ENCODE measurements at places on chromosomes 2 and 18. TPM values are rescaled to one million over a fixed set of nuclear protein-coding genes. Genes with fewer than 3 reads are reported as not detected.

DNA sequence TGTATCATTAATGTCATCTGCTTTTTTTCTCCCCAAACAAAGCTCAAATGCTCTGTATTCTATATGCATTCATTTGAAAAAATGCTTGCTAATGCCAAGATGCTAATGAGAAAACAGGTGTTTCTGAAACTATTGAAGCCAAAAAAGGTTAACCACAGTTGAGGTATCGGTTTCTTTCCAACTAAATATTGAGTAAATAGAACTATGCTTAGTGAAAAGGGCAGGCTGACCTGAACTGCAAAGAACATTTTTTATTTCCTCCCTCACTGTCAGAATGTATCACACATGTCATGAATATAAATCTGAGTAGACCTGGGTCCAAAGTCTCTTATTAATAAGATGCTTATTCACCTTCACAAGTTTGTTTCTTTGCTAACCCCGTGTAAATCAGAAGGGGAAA, 866.6 kb downstream of the CPS1 start:
- no peaks in the 10 kb centered on the region for H3K27me3 ChIP-seq
- no peak for DNase-seq
- no peak overlapping the region for H3K27ac ChIP-seq
- no peaks in the 10 kb centered on the region for H3K36me3 ChIP-seq
- no peaks in the 10 kb centered on the region for H3K4me1 ChIP-seq

GRCh38 chr2:119864318-119864717, 104.6 kb downstream of the PTPN4 start:
- no peak overlapping the region for H3K27ac ChIP-seq
- H3K27me3 ChIP-seq, result no peaks in the 10 kb centered on the region
- DNase-seq, result no peak
- H3K36me3 ChIP-seq, result no peaks in the 10 kb centered on the region
- peaks cover 20% of the 10 kb centered on the region for H3K4me1 ChIP-seq

DNA sequence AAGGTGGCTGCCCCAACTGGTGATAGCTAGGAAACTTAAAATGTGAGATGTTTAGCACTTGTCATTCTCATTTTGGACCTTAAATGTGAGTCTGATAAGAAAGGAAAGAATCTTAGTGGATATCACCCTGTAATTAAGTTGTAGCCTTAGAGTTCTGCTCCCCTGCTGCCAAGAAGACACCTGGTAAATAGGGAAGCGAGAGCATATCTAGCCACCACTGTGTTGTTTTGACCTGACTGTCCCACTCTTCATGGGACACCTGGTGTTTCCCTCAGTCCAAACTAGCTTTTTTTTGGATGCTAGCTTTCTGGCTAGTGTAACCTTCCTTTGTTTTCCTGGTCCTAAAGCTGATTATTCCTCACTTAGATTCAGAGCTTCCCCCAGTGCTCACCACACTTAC, 357.6 kb downstream of the RAD51AP2 start:
- H3K4me3 ChIP-seq, result no peak overlapping the region
- no peaks in the 10 kb centered on the region for H3K36me3 ChIP-seq
- no peaks in the 10 kb centered on the region for H3K4me1 ChIP-seq
- no peaks in the 10 kb centered on the region for H3K27me3 ChIP-seq

- no peak overlapping the region for H3K27ac ChIP-seq
- H3K36me3 ChIP-seq, result no peaks in the 10 kb centered on the region
- DNase-seq, result no peak
Measured at GRCh38 chr2:106105151-106105922, 88.8 kb downstream of the UXS1 start.

Gene CPO
- total RNA-seq, result 0.24 TPM

DNA sequence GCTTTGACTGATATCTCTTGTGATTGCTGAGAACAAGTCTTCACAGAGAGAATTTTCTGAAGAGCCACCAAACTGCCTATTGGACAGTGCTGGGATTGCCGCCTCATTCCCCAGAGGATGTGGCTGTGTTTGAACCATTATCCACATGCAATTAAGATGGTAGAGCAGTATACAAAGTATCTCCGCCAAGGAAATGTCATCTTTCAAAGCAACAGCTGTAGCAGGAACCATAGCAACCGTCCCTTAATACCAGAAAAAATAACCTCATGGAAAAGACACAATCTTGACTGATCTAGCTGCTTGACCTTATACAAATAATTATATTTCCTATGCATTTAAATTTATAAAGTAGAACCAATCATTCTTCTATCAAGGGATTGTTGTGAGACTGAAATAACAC, 772.6 kb upstream of the FAM98A start:
- no peak overlapping the region for H3K27ac ChIP-seq
- DNase-seq, result no peak
- H3K27me3 ChIP-seq, result no peaks in the 10 kb centered on the region
- no peaks in the 10 kb centered on the region for H3K36me3 ChIP-seq
- no peak overlapping the region for H3K4me3 ChIP-seq

Gene UGT1A8
- not detected for total RNA-seq

DNA sequence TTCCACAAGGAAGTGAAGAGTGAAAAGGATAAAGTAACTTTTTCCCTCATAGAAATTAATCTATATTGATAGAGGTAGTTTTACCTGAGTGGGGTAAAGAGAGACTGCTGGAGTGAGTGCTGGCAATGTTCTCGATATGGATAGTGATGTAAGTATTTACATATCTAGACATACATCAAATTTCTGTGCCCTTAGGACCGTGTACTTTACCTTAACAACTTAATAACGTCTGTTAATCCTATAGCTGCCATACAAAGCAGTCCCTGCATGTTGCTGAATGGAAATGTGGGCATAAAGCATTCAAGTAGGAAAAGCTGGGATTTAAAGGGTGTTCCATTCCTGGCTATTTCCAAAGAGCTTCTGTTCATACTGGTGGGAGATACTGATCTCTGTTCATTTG, 162.4 kb upstream of the NOSTRIN start:
- no peaks in the 10 kb centered on the region for H3K36me3 ChIP-seq
- no peak overlapping the region for H3K27ac ChIP-seq
- peaks cover 33% of the 10 kb centered on the region for H3K4me1 ChIP-seq
- DNase-seq, result no peak
- no peaks in the 10 kb centered on the region for H3K27me3 ChIP-seq

- no peaks in the 10 kb centered on the region for H3K4me1 ChIP-seq
- no peaks in the 10 kb centered on the region for H3K36me3 ChIP-seq
- H3K27ac ChIP-seq, result no peak overlapping the region
- H3K27me3 ChIP-seq, result no peaks in the 10 kb centered on the region
- no peak for DNase-seq
Measured at GRCh38 chr2:238926761-238927611, 79.1 kb downstream of the TWIST2 start.

- no peaks in the 10 kb centered on the region for H3K36me3 ChIP-seq
- H3K27ac ChIP-seq, result no peak overlapping the region
Measured at GRCh38 chr2:235055891-235056516, 104.2 kb downstream of the SH3BP4 start.

Gene PDCL3
- total RNA-seq, result 15.5 TPM

Gene DQX1
- not detected for total RNA-seq

GRCh38 chr2:189854940-189855339, 70.7 kb downstream of the PMS1 start:
- no peaks in the 10 kb centered on the region for H3K27me3 ChIP-seq
- H3K4me1 ChIP-seq, result no peaks in the 10 kb centered on the region
- no peak overlapping the region for H3K4me3 ChIP-seq
- no peak overlapping the region for H3K27ac ChIP-seq

DNA sequence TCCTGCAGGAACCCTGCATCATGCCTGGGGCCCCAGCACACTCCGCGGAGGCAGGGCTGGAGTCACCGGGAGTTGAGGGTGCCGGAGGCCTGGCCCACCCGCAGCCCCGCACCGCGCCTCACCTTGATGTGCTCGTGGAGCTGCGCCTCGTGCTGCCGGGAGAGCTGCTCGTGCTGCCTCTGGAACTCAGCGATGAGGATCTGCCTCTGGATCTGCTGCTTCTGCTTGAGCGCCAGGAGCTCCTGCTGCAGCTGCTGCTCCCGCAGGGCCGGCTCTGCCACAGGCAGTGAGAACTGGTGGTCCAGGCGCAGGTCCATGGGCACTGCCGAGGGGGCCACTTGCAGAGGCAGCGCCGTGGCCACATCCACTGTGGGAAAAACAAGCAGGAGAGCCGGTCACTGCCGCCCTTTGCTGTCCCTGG, 211.1 kb downstream of the HDAC4 start:
- peak; percentile 7 for DNase-seq
- peaks cover 10% of the 10 kb centered on the region for H3K4me1 ChIP-seq
- H3K4me3 ChIP-seq, result no peak overlapping the region

GRCh38 chr2:20182241-20182931, 42.5 kb downstream of the SDC1 start:
- no peaks in the 10 kb centered on the region for H3K27me3 ChIP-seq
- no peaks in the 10 kb centered on the region for H3K36me3 ChIP-seq
- no peak overlapping the region for H3K27ac ChIP-seq

DNA sequence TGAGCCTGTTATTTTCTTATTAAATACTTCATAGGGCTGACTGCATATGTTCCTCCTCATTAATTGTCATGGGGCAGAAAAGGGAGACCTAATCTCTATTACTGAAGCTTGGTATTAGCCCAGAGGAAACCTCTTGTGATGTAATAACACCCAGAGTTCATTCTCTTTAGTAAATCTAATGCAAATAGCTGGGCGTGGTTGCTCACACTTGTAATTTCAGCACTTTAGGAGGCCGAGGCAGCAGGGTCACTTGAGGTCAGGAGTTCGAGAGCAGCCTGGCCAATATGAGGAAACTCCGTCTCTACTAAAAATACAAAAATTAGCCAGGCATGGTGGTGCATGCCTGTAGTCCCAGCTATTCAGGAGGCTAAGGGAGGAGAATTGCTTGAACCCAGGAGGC, 14.7 kb downstream of the DAW1 start:
- H3K4me1 ChIP-seq, result no peaks in the 10 kb centered on the region
- H3K4me3 ChIP-seq, result no peak overlapping the region
- no peaks in the 10 kb centered on the region for H3K36me3 ChIP-seq

- H3K27me3 ChIP-seq, result no peaks in the 10 kb centered on the region
- DNase-seq, result no peak
- no peak overlapping the region for H3K27ac ChIP-seq
- H3K36me3 ChIP-seq, result no peaks in the 10 kb centered on the region
Measured at GRCh38 chr2:17085546-17086202, 420.0 kb upstream of the CYRIA start.

DNA sequence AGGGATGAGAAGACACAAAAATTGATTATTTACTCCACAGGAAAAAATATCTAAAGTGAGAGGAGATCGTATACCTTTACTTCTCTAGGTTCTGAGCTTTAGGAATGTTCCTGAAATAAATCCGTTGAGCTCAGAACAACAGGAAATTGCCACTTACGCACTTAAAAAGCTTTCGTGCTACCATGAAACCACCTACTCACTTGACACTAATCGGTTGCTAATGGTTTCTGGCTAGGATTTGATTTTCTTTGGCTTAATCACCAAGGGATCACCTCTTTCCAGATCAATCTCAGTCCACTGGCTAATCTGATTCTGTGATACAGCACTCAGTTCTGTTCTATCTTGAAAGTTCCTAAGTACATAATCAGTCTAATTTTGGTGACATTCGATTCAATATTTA, 419.6 kb downstream of the DLGAP1 start:
- no peak overlapping the region for H3K27ac ChIP-seq
- H3K4me3 ChIP-seq, result no peak overlapping the region
- no peaks in the 10 kb centered on the region for H3K36me3 ChIP-seq
- H3K4me1 ChIP-seq, result no peaks in the 10 kb centered on the region
- DNase-seq, result no peak

Gene REEP1
- 9.3 TPM for total RNA-seq

DNA sequence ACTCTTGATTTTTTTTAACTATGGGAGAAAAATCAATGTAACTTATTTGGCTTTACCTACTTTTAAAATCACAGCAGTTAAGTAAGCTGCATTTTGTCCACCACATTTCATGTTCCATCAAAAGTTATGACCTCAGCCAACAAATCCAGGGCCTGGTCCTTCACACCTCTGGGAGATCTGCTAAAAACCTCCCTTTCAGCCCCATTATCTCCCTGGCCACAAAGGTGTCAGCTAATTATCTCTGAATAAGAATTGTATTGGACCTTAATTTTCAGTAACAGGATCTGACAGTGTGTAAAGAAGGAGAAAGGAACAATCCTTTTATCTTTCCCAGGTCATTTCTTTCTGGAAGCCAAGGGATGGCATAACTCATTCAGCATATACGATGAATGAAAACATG, 359.3 kb downstream of the TMEM182 start:
- no peaks in the 10 kb centered on the region for H3K36me3 ChIP-seq
- H3K4me3 ChIP-seq, result no peak overlapping the region
- H3K27ac ChIP-seq, result no peak overlapping the region
- no peaks in the 10 kb centered on the region for H3K27me3 ChIP-seq

Gene ECEL1
- 12.3 TPM for total RNA-seq
